ENCODE measurements at places on chromosomes 13 and 19.

DNA sequence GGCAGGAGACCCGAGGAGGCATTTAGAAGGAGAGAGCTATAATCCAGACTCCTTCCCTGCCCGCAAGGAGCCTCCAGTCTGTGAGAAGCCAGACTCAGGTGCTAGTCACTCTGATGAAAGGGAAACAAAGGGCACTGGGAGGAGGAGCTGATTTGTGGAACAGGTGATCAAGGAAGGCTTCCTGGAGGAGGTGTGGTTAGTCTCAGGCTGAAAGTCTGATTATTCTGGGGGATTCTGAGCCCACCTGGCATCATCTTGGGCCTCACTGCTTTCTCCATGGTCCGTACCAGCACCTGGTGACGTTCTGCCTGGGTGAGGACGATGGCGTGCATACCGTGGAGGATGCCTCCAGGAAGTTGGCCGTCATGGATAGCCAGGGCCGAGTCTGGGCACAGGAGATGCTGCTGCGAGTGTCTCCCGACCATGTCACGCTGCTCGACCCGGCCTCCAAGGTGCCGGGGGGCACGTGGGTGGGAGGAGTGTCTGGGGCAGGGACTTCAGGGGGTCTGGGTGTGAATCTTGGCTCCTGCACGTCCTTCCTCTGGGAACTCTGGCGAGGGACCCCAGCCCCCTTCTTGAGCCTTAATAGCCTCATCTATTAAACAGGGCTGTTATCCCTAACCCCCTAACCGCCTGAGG lies 3.9 kb downstream of the EPS8L1 start:
- DNase-seq: no peak

DNA sequence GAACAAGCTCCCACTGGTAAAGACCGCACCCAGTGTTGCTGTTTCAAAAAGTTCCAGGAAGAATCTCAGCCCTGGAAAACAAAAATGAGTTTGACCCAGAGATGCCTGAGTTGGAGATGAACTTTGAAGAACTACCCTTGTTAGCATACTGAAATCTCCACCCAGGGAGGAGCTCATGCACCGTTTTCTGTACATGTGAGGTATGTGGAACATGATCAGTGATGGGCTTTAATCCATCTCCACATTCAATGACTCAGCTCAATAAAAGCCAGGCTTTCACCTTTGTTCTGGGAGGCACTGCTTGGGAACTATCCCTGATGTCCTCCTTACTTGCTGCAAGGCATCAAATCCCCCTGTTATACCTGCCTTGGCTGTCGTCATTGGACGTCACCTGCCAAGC lies 279.9 kb downstream of the UQCRFS1 start:
- DNase-seq: no peak

GRCh38 chr19:2135474-2136402 lies 15.6 kb downstream of the AP3D1 start:
- DNase-seq: no peak

DNA sequence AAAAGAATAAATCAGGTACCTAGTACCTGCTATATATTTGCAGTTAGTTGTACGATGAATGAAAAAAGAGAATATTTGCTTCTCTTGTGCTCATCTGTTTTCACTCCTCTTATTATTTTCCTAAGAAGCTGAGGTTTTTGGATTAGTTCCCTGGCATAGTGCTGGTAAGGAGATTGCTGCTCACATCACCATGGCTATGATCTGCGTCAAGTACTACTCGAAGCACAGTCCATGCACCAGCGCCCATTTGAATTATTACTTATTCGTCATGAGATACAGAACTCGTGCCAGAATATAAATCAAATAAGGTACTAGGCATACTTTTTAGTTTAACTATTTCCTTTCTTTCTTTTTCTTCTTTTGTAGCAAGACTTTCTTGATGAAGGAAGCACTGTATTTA lies 7.1 kb downstream of the SERTM1 start:
- no peak for DNase-seq

- no peak for DNase-seq
Measured at GRCh38 chr19:23286477-23286876, 36.3 kb upstream of the ZNF724 start.

GRCh38 chr13:98142380-98143156 lies at the start of gene FARP1:
Gene FARP1, plus strand, starts transcription at chr13:98143094. Its CDS starts 70,149 bp downstream, at chr13:98213243.
- no peak for DNase-seq

DNA sequence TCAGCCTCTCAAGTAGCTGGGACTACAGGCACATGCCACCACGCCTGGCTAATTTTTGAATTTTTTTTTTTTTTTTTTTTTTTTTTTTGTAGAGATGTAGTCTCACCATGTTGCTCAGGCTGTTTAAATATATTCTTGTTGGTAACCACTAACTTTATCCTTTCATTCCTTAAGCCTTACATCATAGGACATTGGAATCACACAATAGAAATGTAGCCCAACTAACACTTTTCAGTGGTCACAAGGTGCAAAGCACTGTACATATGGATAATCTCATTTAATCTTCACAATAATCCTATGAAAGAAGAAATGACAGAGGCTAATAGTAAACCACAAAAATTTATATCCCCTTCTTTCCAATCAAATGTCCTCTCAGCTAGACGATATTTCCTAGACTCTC lies 417.8 kb upstream of the DACH1 start:
- DNase-seq: no peak

DNA sequence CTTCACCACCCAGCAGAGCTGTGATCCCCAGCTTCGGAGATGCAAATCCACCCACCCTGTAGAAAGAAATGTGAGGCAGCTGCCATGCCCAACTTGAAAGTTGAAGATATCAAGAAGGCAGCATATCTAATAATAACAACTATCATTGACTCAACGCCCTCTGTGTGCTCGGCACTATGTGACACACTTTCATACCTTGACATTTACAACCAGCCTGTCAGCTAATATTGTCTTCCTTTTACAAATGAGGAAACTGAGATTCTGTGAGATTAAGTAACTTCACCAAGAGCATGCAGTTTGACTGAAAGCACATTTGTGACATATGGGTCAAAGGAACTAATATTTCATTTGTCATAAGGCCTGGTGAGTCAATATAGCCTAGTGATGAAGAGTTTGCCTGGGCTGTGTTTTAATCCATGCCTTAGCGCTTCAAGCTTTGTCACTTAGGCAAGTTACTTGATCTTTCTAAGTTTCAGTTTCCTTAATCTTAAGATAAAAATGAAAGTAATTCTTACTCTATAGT lies 137.0 kb downstream of the FLT1 start:
- no peak for DNase-seq

- DNase-seq: peak; percentile 50
Measured at GRCh38 chr13:113209336-113209758, at the start of gene CUL4A. Gene CUL4A, plus strand, starts transcription at chr13:113209613. Its CDS starts 15 bp downstream, at chr13:113209628.

GRCh38 chr13:43804461-43805070 lies 17.8 kb upstream of the ENOX1 start:
- no peak for DNase-seq

DNA sequence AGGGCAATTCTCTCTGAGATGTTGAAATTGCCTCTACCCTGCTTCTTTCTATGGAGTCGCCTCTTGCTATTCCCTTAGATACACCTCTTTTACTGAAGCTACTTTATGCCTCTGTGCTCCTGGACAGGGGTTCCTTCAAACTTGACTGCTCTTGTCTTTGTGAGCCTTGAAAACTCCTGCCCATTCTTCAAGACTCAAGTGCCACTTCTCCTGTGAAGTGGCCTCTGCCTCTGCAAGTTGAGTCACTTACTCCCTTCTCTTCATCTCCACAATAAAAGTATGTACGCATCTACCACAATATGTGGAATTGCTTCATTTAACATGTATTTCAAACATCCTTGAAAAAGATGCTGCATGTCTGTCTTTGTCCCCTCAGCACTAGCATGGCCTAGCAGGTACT lies 66.0 kb upstream of the TPP2 start:
- no peak for DNase-seq

GRCh38 chr13:31675440-31675953 lies 63.8 kb upstream of the RXFP2 start:
- no peak for DNase-seq

DNA sequence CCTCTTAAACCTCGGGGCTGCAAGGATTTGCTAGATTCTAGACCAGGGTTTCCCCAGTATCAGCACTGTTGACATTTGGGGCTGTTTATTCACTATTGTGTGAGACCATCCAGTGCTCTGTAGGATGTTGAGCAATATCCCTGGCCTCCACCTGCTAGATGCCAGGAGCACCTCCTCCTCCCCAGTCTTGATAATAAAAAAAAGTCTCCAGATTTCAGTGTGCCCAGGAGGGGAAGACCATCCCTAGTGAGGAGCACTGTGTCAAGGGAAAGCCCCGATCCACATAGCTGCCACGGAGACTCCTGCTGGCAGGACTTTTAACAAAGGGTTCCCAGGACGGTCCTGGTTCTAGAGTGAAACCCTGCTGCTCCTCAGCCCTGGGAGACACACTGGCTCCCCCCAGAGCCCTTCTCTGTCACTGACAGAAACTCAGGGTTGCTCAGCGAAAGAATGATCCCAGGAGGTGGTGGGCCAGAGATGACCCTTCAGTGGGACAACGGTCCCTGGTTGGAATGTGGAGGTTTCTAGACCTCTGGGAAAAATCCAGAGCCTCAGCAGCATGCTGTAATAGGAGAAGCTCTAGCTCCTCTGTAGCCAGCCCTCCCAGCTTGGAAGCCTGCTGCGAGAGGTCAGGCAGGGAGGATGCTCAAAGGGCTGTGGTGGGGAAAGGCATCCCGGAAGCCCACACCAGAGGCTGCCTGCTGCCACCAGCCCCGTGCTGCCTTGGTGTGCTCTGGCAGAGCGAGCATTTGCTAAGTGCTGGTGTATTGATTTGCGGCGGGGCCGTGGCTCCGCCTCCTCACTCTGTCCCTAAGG lies 20.3 kb downstream of the LYL1 start:
- DNase-seq: no peak

- DNase-seq: no peak
Measured at GRCh38 chr19:53978975-53979801, 12.2 kb upstream of the CACNG6 start.

DNA sequence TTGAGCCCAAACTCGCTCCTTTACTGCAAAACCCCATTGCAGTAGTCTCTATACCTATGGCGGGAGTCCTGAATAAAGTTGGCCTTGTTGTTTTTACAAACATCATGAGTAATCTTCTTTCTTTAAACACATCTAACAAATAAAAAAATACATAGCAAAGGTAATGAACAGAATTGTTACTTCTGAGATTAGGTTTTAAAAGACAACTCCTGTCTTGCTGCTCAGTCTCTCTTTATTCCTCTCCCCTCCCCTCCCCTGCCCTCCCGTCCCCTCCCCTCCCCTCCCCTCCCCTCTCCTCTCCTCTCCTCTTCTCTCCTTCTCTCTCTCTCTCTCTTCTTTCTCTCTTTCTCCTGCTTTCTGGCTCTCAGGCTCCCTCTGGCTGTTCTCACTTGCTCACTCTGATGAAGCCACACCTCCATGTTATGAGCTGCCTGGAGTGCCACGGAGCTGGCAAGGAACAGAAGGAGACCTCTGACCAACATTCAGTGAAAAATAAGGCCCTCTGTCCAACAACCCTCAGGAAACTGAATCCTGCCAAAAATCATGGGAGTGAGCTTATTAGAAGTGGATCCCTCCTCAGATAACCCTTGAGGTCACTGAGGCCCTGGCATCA lies 300.7 kb upstream of the MIR17HG start:
- DNase-seq: no peak
